Naive thymus-derived CD8-positive, alpha-beta T cell (primary cell): ENCODE measurements at places on chromosomes 1 and 21.

GRCh38 chr1:174797398-174797797 lies 202.3 kb upstream of the CACYBP start:
- DNase-seq, result no peak

GRCh38 chr1:93732514-93732913 lies 50.9 kb upstream of the BCAR3 start:
- DNase-seq, result no peak

- DNase-seq, result no peak
Observed at GRCh38 chr1:22922640-22923039, 50.0 kb downstream of the LACTBL1 start.

DNA sequence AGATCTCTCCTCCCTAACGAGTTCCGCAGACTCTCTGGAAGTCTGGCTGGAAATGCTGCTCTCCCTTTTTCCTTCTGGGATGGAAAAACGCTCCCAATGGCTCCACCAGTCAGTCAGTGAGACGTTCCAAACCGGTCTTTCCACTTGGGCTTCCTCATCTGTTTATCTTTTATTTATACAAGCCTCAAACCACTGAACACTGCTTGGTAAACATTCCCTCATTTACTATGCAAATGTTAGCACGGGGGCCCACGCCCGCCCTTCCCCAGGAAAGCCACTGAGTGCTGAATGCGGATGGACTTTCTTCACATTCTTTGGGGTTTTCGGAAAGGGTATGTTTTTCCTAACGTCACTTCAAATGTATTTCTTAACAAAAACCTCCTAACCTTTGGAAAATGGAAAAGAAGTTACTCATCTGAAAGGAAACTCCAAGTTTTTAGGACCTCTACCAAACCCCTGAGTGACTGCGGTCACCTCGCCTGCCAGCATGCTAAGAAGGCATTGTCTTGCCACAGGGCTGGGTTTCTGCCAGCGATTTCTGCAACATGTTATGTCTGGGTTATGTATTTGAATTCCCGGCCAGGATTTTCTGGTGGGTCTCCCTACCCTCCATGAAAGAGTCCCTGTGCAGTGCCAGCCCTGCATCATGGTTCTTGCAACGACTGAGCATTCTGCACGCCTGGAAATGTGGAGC lies 14.0 kb upstream of the UMODL1 start:
- DNase-seq, result no peak

GRCh38 chr1:13749543-13750341 lies 49.8 kb downstream of the PRDM2 start:
- no peak for DNase-seq

DNA sequence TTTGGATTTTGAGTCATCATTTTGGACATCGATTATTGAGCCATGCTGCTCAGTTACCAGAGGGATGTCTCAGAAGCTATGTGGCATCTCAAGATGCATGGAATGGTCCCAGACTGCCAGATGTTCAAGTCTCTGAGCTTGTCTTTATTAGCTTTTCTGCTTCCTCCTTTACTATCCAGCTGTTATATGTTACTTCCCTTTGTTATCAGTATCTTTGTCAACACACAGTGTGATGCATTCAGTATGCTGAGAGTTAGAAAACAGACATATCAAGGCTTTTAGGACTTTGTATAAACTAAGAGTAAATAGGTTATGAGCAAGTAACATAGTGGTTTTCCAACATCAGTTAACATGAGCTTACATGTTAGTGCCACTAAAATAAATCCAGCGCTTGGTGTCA lies 474.5 kb downstream of the DSCAM start:
- DNase-seq, result no peak

DNA sequence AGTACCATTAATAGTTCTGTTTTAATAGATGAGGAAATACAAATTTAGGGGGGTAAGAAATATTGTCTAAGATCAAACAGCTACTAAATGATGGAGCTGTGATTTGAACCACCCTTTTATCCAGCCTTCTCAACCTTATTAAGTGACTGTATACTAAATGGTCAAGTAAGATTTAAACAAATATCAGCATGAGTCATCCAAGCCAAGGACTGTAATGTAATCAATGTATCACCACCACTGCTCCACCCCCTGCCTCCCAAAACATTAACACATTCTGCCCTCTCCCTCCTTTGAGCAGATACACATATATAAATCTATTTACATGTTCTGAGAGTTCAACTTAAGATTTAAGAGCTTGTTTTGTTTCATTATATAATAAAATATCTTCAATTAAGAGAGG lies 58.9 kb downstream of the LRRC40 start:
- no peak for DNase-seq

DNA sequence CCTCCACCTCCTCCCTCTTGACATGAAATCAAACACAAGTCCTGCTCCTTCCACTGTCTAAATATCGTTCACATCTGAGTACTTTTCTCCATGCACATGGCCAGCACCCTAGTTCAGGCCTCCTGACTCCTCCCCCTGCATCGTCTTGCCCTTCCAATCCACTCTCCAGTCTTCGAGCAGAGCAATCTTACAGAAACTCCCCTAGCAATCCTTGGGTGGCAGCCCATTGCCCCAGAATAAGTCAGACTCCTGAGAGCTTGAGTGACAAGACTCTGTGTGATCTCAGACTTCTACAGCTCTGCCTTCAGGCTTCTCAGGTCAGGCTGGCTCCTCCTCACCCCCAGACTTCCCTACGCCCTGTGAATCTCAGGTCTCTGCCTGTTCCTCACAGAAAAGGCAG lies 5.5 kb downstream of the SH2D2A start:
- DNase-seq, result no peak

DNA sequence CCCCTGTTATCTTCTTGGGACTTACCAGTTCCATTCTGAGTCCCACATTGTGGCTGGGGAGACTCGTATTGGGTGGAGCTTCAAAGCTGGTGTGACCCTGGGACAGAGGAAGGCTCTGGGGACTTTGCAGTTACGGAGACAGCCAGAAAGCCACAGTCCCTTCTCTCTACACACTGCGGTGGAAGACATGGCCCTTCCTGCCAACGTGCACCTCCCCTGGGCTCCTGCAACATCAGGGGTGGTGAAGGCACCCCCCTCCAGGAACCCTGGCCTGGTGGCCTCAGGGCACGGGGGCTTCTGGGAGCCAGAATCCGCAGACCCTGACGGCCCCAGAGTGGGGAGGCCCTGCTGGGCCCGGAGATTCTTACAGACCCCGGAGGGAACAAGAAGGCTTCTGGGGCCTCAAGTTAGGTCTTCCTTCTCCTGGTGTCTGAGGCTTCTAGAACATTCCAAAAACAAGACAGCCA lies 113.0 kb downstream of the SIK1 start:
- DNase-seq, result no peak

- DNase-seq, result no peak
Observed at GRCh38 chr1:242448910-242449645, 75.4 kb downstream of the PLD5 start.

GRCh38 chr1:187504779-187505178 lies 676.0 kb downstream of the PLA2G4A start:
- no peak for DNase-seq

DNA sequence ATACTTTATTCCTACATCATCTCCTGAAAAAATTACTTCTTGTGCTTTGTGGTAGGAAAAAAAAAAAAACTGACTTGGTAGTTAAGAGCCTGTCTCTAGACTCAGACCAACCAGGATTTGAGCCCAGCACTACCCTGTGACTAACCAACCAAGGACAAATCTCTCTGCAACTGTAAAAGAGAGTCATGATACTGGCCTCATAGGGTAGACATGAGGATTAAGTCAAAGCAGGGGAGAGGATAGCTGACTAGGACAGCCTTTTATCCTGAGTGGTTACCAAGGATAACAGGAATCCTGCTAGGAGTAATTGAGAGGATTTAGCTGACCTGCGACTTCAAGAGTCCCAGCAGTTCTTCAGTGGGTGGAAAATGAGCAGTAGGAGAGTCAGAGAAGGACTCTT lies 112.8 kb downstream of the C1orf21 start:
- no peak for DNase-seq

- DNase-seq, result no peak
Observed at GRCh38 chr1:66480162-66480561, 53.8 kb upstream of the SGIP1 start.

GRCh38 chr21:26120828-26121227 lies 49.7 kb downstream of the APP start:
- DNase-seq, result no peak

DNA sequence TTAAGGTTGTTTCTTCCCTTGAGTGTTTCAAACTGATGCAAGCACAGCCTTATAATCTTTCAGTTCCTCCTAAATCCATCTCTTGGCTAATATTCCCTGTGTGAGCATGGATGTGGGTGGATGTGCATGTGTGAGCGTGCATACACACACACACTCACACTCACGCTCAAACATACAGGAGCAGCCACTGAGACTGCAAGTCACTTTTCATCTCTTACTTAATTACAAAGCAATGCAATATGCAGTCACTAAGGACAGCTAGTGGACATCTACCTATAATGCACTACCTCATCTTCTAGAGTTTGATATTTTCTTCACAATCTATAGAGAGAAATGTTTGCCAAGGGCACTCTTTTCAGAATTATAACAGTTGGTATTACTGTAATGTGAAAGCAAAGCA lies 1.4 kb downstream of the ESRRG start:
- DNase-seq, result no peak

DNA sequence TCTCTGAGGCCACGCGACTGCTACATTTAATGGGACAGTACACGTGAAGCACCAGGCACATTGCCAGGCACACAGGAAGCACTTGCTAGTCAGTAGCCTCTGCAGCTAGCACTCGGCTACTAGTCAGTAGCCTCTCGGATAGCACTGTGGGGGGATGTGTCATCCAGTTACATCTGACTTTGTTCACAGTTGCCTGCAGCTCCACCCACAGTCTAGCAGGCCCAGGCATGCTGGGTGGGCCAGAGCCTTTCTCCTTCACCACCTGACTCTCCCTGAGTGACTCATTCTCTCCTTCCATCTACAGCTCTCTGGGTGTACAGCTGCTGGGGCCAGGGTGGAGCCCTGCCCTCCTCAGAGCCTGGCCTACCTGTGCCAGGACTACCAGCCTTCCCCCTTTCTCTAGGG lies 51.5 kb downstream of the PTPRF start:
- DNase-seq, result no peak

DNA sequence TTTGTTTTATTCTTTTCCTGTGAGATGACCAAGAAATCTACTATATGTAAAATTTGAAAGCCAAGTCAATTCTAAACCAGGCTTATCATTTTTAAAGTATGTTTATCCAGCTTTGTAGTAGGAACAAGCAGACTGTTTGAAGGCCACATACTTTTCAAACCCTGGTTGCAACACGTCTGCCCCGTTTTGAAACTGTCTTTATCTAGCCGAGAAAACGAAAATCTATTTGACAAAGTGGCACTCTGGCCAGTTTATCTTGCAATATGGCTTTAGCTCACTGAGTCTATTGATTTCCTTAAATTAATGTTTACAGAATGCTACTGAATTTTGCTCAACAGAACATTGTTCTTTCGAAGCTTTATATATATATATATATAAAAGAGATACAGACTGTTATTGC lies 39.7 kb downstream of the PROX1 start:
- DNase-seq, result no peak

DNA sequence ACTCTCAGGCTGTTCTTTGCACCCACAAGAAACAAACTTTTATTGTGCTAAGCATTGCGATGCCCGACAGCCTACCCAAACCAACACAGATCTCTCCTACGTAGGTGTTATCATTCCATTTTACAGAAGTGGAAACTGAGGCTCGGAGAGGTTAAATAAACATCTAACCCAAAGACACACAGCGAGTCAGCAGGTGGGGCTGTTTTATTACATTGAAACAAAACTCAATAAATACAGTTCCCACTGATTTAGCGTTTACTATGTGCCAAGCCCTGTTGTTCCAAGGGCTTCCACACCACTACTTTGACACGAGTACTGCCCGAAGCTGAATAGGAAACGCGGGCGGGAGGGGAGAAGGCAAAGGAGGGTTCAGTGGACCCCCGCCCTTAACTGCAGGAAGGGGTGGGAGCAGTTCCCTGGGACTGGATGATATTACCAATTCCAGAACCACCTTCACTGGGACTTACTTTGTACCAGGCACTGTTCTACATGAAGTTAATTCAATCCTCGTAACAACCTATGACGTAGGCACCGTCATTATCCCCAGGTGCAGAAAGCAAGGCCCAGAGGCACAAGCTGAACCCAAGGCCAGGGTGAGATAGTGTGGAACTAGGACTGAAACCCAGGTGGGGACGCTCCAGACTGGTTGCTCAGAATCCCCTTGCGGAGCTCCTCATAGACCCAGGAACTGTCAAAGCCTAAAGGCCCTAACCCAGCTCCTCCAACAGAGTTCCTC lies 19.3 kb upstream of the ALDH4A1 start:
- no peak for DNase-seq

- no peak for DNase-seq
Observed at GRCh38 chr1:207962716-207963426, 51.9 kb upstream of the CD34 start.

- no peak for DNase-seq
Observed at GRCh38 chr1:66505671-66506392, 28.1 kb upstream of the SGIP1 start.

DNA sequence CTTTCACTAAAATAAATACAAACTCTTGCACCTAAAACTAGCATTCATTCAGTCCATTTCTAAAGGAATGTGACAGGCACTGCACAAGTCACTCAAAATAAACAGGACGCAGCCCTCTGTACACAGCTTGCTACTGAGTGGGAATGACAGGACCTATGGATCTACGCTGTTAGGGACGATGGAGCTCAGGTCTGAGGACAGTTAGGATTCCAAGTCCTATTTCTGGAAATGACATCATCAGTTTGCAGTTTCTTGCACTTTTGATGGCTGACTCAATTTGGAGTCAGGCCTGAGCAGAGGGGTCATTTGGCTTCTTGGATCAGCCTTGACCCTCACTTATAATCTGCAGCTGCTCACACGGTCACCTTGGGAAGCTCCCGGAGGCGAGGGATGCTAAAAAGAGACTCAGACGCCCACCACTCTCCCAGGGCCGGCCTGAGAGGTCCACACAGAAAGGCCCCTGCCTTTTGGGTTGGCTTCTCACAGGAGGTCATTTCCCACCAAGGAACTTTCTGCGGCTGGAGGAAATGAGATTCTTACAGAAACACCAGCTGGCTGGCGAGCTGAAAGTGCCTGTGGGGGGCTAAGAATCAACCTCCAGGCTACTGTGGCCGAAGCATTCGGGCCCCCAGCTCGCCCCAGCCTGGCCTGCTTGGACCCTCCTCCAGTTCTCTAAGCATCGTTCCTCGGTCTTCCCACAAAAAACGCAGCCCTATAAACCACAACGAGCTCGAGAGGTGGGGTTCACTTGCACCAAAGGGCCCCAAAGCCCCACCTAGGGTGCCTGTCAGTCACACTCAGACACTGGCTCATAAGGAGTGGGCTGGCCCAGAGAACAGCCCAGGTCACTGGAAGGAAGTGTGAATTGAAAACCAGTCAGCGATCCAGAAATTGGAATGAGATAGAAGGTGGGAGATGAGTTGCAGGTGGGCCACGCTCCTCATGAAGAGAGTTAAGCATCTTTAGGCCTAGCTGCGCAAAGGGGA lies 8.9 kb upstream of the PDE9A start:
- DNase-seq, result no peak

GRCh38 chr1:61403679-61404596 lies 321.0 kb downstream of the TM2D1 start:
- DNase-seq, result no peak

- DNase-seq, result no peak
Observed at GRCh38 chr1:32549616-32550015, 10.4 kb downstream of the ZBTB8A start.
